ENCODE measurements at places on chromosomes 7 and 10. TPM values are rescaled to one million over a fixed set of nuclear protein-coding genes. Genes with fewer than 3 reads are reported as not detected.

DNA sequence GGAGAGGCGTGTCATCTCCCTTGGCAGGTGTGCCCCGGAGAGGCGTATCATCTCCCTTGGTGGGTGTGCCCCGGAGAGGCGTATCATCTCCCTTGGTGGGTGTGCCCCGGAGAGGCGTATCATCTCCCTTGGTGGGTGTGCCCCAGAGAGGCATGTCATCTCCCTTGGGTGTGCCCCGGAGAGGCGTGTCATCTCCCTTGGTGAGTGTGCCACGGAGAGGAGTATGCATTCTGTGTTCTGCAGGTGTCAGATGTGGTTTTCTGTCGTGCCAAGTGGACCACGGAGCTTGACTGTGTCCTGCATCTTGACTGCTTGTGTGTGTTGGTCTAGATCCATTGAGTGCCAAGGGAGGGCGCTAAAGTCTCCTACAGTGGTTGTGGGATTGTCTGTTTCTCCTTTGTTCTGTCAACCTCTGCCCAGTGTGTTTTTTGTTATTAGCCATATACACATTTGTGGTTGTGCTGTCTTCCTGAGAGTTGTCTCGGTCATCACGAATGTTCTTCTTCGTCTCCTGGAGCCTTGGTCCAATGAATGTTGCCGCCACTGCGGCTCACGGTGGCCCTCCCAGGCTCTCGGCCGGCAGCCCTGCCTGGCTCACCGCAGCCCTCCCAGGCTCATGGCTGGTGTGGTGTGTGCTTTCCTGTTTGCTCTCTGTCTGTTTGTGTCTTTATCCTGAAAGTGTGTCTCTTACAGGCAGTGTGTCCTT is 96.8 kb downstream of the INPP5A start:
- no peak overlapping the region for H3K27ac ChIP-seq
- H3K27me3 ChIP-seq = no peaks in the 10 kb centered on the region
- H3K36me3 ChIP-seq = no peaks in the 10 kb centered on the region
- H3K4me3 ChIP-seq = no peak overlapping the region

GRCh38 chr10:70543911-70544310 is 58.6 kb downstream of the PRF1 start:
- H3K27ac ChIP-seq = no peak overlapping the region
- DNase-seq = no peak
- no peaks in the 10 kb centered on the region for H3K4me1 ChIP-seq
- no peak overlapping the region for H3K4me3 ChIP-seq

- no peaks in the 10 kb centered on the region for H3K4me1 ChIP-seq
- no peak for DNase-seq
- no peaks in the 10 kb centered on the region for H3K27me3 ChIP-seq
- no peak overlapping the region for H3K4me3 ChIP-seq
- H3K27ac ChIP-seq = no peak overlapping the region
- no peaks in the 10 kb centered on the region for H3K36me3 ChIP-seq
These were observed 109.0 kb downstream of the LHPP start for GRCh38 chr10:124570646-124571045.

The SPDYE11 gene
- total RNA-seq = 0.11 TPM

- H3K36me3 ChIP-seq = no peaks in the 10 kb centered on the region
- H3K27me3 ChIP-seq = peaks cover 10% of the 10 kb centered on the region
- H3K27ac ChIP-seq = no peak overlapping the region
- no peak overlapping the region for H3K4me3 ChIP-seq
These were observed 44.6 kb upstream of the C1QL3 start for GRCh38 chr10:16566202-16566805.

DNA sequence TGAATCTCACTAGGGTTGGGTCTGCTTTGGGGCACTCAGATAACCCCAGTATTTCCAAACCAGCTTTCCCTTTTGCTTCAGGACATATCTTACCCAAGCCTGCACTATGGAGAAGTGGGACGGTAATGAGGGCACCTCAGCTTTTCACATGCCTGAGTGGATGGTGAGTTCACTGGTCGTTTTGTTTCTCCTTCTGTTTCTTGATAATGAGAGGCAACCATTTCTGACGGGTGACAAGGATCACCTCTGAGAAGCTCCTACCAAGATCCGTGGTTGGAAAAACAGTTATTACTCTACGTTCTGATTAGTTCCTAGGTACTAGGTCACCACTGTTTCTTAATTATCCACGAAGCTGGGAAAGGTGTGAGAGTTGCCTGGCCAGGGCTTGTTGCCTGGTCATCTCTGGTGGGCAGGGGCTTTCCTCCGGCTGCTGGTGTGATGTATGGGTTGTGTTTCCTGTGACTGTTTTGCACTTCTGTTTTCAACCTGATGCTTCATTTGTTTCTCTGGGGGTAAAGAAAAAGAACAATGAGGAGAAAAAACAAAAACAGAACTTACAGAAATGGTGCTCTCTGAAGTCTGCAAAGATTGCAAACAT is 65.7 kb upstream of the STRIP2 start:
- no peak overlapping the region for H3K27ac ChIP-seq
- peaks cover 5% of the 10 kb centered on the region for H3K4me1 ChIP-seq
- H3K27me3 ChIP-seq = no peaks in the 10 kb centered on the region
- no peak overlapping the region for H3K4me3 ChIP-seq
- DNase-seq = no peak

The AKR1C8 gene
- total RNA-seq = not detected

GRCh38 chr10:110241407-110241806 is 34.0 kb downstream of the MXI1 start:
- H3K4me3 ChIP-seq = no peak overlapping the region
- no peaks in the 10 kb centered on the region for H3K27me3 ChIP-seq
- DNase-seq = no peak
- peaks cover 35% of the 10 kb centered on the region for H3K36me3 ChIP-seq
- no peaks in the 10 kb centered on the region for H3K4me1 ChIP-seq

- H3K4me3 ChIP-seq = no peak overlapping the region
- no peak for DNase-seq
- no peak overlapping the region for H3K27ac ChIP-seq
- H3K27me3 ChIP-seq = no peaks in the 10 kb centered on the region
- peaks cover 66% of the 10 kb centered on the region for H3K36me3 ChIP-seq
- H3K4me1 ChIP-seq = no peaks in the 10 kb centered on the region
These were observed 156.4 kb upstream of the FGFR2 start for GRCh38 chr10:121754666-121755065.

GRCh38 chr7:48118041-48118440 is 29.0 kb downstream of the UPP1 start:
- H3K36me3 ChIP-seq = no peaks in the 10 kb centered on the region
- no peak for DNase-seq
- H3K4me1 ChIP-seq = peaks cover 44% of the 10 kb centered on the region
- no peaks in the 10 kb centered on the region for H3K27me3 ChIP-seq
- H3K27ac ChIP-seq = peak overlapping the region; percentile 49

DNA sequence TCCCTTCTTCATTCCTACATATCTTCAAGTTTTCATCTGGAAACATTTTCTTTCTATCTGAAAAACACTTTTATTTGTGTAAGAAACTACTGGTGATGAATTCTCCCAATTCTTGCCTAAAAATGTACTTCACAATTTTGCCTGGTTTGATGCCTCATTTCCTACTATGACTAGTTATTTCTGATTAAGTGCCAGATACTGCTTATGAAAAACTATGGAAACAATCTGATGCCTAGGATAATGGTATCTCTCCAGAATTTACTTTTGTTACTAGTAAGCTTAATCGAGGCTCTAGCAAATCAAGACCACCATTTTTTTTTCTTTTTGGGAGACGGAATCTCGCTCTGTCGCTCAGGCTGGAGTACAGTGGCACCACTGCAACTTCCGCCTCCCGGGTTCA is 31.3 kb downstream of the CACUL1 start:
- H3K4me3 ChIP-seq = no peak overlapping the region
- peaks cover 15% of the 10 kb centered on the region for H3K4me1 ChIP-seq
- no peaks in the 10 kb centered on the region for H3K27me3 ChIP-seq
- H3K36me3 ChIP-seq = peaks cover 2% of the 10 kb centered on the region
- no peak for DNase-seq

The CRPPA gene
- 4.1 TPM for total RNA-seq

- H3K36me3 ChIP-seq = peaks cover 1% of the 10 kb centered on the region
- no peak overlapping the region for H3K27ac ChIP-seq
- H3K27me3 ChIP-seq = no peaks in the 10 kb centered on the region
- peaks cover 23% of the 10 kb centered on the region for H3K4me1 ChIP-seq
These were observed 4.5 kb downstream of the BBIP1 start for GRCh38 chr10:110914431-110914830.

DNA sequence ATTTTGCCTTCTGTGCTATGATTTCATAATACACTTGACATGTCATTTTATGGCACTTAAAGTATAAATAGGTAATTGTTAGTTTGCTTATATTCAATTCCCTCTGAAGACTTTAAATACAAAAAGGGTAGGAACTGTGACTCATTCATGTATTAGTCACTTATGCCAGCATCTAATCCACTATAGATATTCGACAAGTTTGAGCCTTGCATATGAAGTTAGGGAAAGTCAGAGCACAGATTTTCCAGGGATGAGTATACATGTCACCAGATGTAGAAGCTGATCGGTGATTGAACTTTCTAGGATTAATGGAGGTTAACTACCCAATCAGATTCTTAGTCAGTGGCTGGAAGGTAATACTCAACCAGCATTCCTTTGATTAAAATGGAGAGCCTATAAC is 1321.5 kb downstream of the XPNPEP1 start:
- H3K27ac ChIP-seq = no peak overlapping the region
- H3K4me1 ChIP-seq = peaks cover 34% of the 10 kb centered on the region
- H3K27me3 ChIP-seq = no peaks in the 10 kb centered on the region
- no peak overlapping the region for H3K4me3 ChIP-seq
- H3K36me3 ChIP-seq = peaks cover 5% of the 10 kb centered on the region

GRCh38 chr10:114638821-114639625 is 19.1 kb downstream of the ABLIM1 start:
- no peaks in the 10 kb centered on the region for H3K27me3 ChIP-seq
- H3K36me3 ChIP-seq = no peaks in the 10 kb centered on the region
- peak overlapping the region; percentile 39 for H3K27ac ChIP-seq
- no peak for DNase-seq
- H3K4me3 ChIP-seq = no peak overlapping the region

The EPO gene
- 0.27 TPM for total RNA-seq

The EXOC4 gene
- 111 TPM for total RNA-seq

- H3K27ac ChIP-seq = peak overlapping the region; percentile 62
- H3K36me3 ChIP-seq = peaks cover 4% of the 10 kb centered on the region
- H3K4me1 ChIP-seq = peaks cover 12% of the 10 kb centered on the region
- DNase-seq = no peak
- no peak overlapping the region for H3K4me3 ChIP-seq
- peaks cover 12% of the 10 kb centered on the region for H3K27me3 ChIP-seq
These were observed 65.5 kb downstream of the PYROXD2 start for GRCh38 chr10:98349508-98349922.

DNA sequence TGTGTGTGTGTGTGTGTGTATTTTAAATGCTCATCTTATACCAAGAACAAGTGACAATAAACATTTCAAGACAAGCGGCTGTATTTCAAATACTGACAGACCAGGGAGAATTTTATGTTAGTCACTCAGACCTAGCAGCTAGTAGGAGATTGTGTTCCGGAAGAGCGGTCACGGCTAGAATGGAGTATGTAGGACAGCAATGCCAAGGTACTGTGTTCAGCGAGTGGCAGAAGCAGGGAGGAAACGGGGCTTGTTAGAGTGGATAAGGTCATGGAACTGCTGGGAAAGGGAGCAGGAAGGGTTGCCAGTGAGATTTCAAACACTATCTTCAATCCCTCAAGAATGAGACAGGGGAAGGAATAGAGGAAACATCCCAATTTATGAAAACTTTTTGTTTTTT is 260.5 kb upstream of the PITRM1 start:
- H3K4me3 ChIP-seq = no peak overlapping the region
- H3K36me3 ChIP-seq = peaks cover 4% of the 10 kb centered on the region
- no peak for DNase-seq
- H3K27ac ChIP-seq = no peak overlapping the region
- H3K27me3 ChIP-seq = no peaks in the 10 kb centered on the region
- H3K4me1 ChIP-seq = peaks cover 14% of the 10 kb centered on the region

The RASA4B gene
- total RNA-seq = 6.5 TPM

The OR6B1 gene
- total RNA-seq = not detected

Data from mesothelial cell of epicardium (in vitro differentiated cells).